ENCODE measurements at places on chromosomes 6 and 20.

- DNase-seq = no peak
These were observed 93.7 kb upstream of the EDN1 start for GRCh38 chr6:12196326-12196936.

- no peak for DNase-seq
These were observed 7.2 kb upstream of the MDGA1 start for GRCh38 chr6:37704923-37705238.

- DNase-seq = no peak
These were observed 2.1 kb upstream of the CHRNA4 start for GRCh38 chr20:63363013-63363957.

DNA sequence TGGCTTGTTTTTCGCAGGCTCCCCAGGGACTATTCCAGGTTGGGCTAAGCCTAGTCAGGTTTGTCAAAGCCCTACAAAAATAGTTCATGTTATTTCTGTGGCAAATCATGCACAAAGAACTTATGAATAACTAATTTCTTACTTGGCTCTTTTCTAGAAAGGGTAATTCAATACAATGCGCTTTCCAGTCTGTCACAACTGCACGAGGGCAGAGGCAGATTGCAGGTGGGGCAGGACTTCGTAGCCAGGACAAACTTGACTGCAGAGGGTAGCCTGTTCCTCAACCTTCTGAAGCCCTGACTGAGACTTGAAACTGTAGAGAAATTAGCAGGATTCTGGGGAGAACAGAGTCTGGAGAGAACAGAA lies 253.5 kb downstream of the QKI start:
- DNase-seq = peak; percentile 64

DNA sequence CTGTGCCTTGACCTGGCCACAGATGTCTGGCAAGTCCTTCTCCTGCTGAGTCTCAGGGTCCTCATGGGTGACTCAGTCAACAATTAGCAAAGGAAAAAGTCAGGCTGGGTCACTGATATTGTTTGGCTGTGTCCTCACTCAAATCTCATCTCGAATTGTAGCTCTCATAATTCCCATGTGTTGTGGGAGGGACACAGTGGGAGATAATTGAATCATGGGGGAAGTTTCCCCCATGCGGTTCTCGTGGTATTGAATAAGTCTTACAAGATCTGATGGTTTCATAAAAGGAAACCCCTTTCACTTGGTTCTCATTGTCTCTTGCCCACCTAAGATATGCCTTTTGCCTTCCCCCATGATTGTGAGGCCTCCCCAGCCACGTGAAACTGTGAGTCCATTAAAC lies 45.7 kb downstream of the PREX1 start:
- DNase-seq = no peak

- DNase-seq = no peak
These were observed 13.2 kb upstream of the HELZ2 start for GRCh38 chr20:63587256-63587655.

GRCh38 chr6:5121479-5121878 lies 36.3 kb downstream of the PPP1R3G start:
- no peak for DNase-seq
